ENCODE measurements at places on chromosomes 7 and 10.

GRCh38 chr10:11639849-11640764 is 28.7 kb upstream of the USP6NL start:
- no peak for DNase-seq

DNA sequence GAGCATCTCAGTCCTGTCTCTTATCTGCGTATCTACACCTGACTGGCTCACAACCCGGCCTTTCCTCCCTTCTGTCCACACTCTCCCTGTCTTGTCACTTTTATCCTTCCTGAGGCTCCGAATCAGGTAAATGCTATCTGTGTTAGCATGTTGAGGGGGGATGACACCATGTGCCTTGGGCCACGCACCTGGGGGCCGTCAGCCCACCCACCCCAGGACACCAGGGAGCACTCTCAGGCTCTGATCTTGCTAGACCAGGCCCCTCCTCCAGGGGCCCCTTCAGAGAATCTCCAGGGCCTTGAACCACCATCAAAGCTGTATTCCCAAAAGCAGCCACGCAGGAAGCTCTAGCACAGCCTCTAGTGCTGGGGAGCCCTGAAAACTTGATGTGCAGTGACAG is 278.7 kb upstream of the SHH start:
- DNase-seq, result no peak

DNA sequence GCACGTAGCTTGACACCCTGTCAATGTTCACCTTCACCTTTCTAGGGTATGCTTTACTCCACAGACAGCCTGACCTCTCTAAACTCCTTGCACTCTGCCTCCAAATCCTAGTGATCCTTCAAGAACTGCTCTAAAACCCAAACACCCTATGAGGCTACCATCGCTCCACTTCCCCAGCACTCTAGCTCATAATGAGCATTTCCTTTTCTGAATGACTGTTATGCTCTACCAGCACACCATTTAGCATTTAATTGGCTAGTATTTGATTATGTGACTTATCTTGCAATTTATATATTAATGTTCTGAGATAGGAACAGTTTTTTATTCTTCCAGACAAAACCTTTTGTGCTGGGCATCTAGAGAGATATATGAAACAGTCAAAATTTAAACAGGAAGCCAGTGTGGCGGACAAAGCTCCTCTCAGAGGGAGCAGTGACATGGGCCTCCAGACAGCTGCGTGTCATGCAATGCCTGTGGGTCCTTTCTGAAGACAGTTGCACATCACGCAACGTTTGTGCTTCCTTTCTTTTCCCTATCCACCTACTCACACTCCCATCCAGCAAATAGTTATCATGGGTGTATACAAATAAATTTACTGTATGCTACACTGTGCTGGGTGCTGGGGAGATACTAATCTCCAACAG is 86.3 kb downstream of the ALOX5 start:
- DNase-seq, result no peak

DNA sequence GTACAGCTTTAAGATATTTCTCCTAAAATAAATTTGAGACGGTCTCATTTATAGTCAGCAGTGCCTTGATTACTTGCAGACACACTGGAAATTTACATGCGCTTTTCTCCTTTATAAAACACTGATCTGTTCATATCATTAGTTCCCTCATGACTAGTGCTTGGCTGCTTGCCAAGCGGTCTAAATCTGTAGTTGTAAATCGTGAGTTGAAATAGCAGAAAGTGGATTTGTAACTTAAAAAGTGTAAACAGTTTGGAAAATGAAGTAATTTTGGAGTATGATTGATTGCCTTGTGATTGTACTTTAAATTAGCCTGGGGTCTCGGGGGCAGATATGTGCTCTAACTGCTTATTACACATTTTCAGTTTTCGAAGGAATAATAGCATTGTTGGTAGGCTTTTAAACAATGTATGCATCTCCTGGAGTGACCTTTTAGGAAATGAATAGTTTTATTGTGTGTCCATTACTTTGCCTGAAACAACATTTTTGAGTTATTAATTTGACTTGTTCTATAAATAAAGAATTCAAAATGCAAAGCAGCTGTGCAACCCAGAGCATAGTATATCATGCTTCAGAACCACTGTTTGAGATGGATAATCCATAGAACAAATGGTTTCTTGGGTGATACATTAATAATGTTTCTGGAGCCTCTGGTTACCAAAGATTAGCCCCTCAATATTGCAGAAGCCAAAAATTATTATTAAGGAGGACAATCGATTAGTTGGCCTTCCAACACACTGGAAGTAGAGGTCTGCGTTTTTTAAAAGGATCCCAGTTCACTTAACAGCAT is 73.3 kb downstream of the ARID5B start:
- DNase-seq, result no peak

- DNase-seq, result no peak
Measured at GRCh38 chr7:35267411-35267810, 13.5 kb upstream of the TBX20 start.

DNA sequence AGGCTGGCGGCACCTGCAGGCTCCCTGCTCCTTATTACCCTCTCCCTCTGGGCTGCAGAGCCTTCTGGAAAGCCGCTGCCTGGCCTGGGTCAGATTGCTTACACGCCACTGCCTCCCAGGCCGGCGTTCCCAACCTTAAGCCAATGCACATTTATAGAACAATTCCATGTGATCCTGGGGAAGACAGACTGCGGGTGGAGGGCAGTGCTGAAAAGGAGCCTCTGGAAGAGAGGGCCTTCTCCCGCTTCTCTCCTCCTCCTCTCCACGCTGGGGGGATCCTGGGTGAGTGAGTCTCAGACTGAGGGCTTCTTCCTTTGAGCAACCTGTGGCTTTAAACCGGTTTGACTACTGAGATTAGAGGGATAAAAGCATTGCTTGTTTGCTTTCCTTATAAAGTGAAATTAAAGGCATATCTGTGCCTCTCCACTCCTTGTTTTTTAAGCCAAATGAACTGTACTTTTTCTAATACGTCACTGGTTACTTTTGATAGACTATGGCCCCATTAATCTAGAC is 5.5 kb downstream of the TACC2 start:
- DNase-seq, result no peak

DNA sequence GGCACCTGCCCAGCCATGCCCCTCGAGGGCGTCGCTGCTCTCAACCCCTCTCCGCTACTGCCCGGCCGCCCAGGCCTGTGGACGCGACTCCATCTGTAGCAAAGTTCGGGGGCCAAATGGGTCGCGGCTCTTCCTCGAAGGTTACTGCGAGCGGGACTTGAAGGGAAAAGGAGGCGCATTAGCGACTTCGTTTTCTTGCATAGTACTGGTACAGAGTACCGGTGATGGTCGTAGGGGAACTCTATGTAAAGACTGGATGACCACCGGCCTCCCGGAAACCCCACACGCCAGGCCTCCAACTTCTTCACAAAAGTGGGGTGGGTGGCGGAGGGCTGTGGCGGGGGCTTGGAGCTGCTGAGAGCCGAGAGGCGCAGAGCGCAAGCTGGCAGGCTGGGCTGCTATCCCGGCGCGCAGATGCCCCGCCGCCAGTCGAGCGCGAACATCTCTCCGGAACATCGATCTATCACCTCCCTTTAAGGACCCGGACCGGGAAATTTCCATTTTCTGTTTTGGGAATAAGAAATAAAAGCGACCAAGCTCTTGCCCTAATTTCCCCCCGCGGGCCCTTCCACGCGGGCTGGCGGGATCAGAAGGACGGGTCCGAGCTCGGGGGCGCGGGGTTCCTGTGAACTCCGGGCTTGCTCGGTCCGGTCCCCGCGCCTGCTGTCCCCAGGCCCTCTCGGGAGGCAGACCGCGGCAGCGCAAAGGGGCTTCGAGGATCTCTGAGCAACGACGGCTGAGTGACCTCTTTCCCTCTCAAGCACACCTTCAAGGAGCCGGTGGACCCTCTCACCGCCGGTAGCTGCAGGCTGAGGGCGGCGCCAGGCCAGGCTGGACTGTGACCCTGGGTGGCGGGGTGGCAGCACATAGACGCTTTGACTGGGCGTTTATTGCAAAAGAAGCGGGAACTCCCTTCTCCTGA is 12.2 kb upstream of the FEZF1 start:
- DNase-seq, result no peak

DNA sequence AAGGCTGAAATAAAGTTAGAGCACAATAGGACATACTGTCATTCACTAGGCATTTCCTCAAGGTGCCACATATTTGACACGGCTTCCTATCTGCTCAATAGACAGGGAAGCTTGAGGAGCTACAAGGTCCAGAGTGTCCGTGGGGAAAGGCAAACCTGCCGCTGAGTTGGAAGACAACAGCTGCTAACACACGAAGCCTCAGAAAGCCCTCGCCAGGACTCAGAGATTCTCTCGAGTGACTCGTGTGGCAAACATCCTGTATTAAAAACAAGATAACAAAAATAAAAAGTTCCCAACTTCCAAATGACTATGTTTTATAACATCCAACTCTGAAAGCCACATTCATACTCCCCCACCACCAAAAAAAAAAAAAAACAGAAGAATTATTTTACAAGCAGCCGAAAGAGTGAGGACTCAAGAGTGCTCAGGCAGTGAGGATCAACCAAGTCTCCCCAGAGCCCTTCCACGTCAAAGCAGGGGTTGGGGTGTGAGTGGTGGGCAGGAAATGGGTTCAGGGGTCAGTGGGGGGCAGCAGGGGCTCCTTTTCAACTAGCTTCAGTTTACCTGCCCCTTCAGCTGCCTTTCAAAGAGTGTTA is 67.6 kb downstream of the STK17A start:
- DNase-seq, result no peak

- DNase-seq, result no peak
Measured at GRCh38 chr10:122258136-122259074, 12.7 kb upstream of the BTBD16 start.

GRCh38 chr7:114160925-114161324 is 242.1 kb upstream of the PPP1R3A start:
- no peak for DNase-seq

GRCh38 chr7:156034397-156034796 is 222.1 kb upstream of the SHH start:
- no peak for DNase-seq

DNA sequence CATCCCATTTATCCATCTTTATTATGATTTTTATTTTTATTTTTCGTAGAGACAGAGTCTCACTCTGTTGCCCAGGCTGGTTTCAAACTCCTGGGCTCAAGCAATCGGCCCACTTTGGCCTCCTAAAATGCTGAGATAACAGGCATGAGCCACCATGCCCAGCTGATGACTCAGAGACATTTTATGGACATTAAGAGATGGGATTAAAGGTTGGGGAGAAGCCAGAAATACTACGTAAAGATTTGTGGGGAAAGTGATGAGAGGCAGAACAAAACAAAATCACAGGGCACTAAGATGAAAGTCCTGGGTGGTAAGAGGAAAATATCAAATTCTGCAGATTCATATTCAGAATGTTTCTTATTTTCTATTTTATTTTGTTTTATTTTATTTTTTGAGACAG is 7.6 kb downstream of the WNT8B start:
- DNase-seq, result no peak

DNA sequence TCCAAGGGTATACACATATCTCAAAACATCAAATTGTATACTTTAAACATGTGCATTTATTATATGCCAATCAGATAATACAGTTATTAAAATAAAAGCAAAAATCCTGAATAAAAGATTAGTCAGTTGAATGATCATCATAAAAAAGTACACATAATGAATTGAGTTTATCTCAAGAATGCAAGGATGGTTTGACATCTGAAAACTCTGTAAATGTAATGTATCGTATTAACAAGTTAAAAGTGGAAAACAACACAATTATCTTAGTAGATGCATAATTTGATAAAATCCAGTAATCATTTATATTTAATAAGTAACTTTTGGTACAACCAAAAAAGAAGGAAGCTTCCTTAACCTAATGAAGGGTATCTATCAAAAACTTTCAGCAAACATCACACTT is 86.6 kb downstream of the COL28A1 start:
- no peak for DNase-seq

GRCh38 chr7:50851451-50851850 is 68.8 kb upstream of the GRB10 start:
- no peak for DNase-seq

GRCh38 chr10:43166207-43166879 is 28.1 kb downstream of the CSGALNACT2 start:
- no peak for DNase-seq

DNA sequence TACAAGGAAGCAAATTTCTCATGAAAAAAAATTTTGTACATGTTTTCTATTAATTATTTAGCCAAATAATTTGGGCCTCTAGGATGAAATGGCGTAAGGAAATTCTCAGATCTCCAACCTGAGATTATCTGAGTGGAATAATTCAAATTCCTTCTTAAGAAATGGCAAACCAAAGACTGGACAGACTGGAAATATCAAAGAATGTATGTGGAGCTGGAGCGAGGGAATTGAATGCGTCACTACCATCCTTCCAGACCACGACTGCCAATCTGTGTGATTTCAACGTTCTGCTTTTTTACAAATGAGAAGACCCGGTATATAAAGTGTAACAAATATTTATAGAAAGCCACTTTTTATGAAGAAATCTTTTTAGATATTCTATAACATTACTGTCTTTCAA is 12.4 kb upstream of the BLNK start:
- no peak for DNase-seq

DNA sequence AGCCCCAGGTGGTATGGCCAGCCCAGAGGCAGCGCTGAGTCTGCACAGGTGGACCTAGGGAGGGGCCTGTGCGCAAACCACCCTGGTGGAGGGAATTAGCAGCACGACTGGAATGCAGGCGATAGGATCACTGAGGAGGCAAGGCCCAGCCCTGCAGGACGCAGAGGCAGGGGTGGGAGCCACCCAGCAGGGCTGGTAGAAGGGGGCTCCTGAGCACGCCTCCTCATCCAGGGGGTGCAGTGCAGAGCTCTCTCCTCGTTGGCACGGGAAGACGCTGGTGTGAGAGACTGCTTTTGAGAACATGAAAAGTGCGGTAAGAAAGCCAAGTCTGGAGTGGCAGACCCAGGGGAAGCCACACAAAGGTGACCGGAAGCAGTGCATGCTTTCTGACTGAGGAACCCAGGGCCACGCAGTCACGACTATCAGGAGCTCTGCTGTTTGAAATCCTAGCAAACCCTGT is 6.0 kb downstream of the FXYD4 start:
- DNase-seq, result no peak

- DNase-seq, result no peak
Measured at GRCh38 chr7:151851782-151852181, 25.1 kb downstream of the PRKAG2 start.

GRCh38 chr7:142428094-142428493 is 170.2 kb upstream of the PRSS58 start:
- DNase-seq, result no peak

DNA sequence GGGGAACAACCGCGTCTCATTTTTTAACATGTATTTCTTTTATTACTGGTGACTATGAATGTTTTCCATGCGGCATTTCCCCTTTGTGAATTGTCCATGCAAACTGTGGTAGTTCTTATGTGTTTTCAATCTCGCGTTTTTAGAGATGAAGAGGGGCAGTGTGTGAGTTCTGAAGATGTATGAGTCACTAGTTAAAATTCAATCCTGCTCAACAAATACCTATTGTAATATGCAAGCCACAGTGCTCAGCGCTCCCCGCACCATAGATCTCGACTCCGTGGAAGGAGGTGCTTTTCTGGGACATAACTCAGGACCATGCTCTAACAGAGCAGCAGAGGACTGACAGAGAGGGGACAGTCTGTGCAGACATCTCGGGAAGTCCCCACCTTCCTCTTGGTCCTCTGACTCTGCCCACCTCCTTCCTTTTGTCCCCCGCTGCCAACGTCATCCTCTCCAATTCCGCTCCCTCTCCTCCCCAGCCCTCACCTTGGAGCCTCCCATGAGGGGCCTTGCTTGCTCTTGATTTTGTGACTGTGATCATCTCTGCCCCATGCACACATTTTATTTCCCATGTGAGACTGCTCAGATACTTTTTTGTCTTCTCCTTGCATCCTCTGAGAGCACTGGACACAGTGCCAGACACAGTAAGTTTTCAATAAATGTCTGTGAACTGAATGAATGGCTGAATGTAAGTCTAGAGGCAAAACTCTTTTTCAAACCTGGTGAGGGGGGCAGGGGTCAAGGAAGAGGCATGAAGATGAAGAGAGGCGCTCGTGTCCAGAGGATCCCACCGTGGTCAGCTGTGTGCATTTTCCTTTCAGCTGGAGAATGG is 42.7 kb upstream of the PLEKHA1 start:
- DNase-seq, result no peak

Data from stimulated activated CD4-positive, alpha-beta T cell treated with anti-CD3 and anti-CD28 coated beads, Interleukin-1b, Interleukin-23, amount 100 ng/mL, for 4 hours (primary cell).